ENCODE measurements at places on chromosomes 16 and 17.
A peak's percentile ranks its signal among the peaks of the same experiment; 100 is the strongest.

DNA sequence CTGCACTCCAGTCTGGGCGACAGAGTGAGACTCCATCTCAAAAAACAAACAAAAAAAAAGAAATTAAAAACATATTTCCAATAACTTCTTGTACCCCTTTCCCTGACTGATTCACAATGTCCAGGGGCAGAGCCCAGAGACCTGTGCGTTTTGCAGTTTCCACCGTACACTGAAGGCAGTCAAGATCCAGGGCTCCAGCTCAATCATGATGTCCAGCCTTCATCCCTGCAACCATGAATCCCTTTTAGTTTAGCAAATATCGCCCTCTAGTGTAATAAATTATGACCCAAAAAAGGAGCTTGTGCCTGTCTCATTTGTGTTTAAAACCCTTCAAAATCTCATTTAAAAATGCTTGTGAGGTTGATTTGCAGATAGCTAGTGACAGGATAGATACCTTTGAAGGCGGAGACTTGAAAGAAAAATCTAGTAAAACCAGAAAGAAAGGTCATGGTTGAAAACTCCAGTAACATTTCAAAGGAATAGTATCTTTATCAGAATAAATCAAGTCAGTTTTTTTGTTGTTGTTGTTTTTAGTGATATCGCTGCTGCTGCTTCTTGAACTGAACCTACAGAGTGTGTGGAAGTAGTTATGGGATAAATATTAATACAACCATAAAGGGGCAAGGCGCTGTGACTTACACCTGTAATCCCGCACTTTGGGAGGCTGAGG, 3.7 kb upstream of the ERN1 start:
- peak; percentile 81 for DNase-seq

DNA sequence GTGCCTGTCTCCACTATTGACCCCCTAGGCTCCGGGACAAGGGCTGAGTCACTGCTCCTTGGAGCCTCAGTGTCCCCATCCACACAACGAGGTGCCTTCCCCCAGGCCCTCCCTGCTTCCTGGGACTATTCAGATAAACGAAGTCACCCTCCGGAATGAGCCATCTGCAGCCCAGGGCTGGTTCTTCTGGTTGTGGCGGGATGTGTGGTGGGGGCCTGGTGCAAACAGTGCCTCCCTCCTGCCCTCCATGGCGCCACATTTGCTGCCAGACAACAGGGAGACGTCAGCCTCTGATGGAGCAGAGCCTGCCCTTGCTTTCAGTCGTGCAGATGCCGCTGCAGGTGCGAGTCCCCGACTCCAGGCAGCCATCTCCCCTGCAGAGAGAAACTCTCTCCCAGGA, 5.1 kb upstream of the KRT16 start:
- no peak for DNase-seq

DNA sequence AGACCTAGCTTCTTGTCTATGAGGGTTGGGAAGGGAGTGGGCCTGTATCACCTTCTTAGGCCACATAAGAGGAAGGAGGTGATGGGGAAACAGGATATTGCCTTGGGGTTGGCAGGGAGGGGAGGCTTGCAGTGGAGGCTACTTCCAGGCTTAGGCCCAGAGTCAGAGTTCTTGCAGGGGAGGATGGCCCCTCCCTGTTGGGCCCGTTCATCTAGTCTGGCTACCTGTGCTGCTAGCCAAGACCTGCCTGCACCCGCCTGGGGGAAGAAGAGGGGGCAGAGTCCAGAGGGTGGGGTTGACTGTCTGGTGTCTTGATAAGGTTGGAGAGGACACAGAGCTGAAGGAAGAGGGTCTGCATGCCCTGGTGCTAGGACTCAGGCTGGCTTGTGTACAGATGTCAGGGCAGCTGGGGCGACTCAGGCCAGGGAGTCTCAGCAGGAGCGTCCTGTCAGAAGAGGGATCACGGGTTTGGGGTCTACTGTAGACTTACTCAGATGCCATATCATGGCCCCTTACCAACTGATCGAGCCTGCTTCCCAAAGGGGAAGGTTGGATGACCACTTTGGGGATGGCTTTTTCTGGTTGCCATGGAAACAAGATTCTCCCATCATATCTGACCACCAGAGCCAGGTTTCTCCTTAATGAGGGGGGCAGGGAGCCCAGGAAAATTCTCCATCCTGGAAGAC, 5.3 kb downstream of the KDM6B start:
- DNase-seq: peak; percentile 21

GRCh38 chr17:43534909-43535308, 11.2 kb downstream of the ETV4 start:
- DNase-seq: no peak

DNA sequence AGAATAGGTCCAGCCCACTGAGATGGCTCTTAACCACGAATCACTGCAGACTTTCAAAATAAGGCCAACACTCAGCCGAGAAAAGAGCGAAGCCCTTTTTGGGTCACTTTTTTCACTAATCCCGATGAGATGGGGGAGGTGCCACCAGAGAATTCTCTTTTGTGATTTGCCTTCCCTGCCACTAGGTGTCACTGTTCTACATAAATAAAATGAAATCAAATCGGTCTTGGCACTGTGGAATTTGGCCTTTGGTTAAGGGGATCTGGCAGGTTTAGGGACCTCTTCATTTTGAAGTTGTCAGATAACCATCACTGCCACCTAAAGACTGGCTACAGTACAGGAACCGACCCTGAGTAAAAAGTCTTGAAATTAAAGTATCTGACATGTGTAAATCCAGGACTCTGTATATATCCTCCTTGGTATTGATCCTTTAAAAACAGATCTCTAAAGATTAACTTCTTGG, 147.0 kb downstream of the HS3ST4 start:
- DNase-seq: peak; percentile 55

DNA sequence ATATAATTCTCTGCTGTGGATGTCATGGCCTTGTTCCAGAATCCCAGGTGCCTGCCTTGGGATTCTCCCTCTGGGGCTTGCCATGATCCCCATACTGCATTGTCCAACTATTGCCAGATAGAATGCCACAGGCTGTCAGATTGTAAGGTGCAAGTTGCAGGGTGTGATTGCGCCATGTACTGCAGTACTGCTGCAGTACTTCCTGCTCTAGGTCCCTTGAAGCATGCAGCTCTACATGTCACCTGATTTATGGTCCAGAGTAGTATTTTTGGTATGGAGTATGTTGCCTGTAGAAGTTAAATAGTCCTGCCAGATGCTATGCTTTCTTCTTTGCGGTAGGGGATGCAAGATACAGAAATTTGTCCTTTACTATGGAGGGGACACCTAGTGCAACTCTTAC, 7.0 kb upstream of the SLFN5 start:
- no peak for DNase-seq

GRCh38 chr17:5563456-5563855, 20.9 kb downstream of the NLRP1 start:
- no peak for DNase-seq

GRCh38 chr17:80694085-80694991, 149.7 kb downstream of the RPTOR start:
- no peak for DNase-seq

GRCh38 chr17:77248216-77249114, 107.7 kb downstream of the SEC14L1 start:
- no peak for DNase-seq

GRCh38 chr17:80891397-80892018, 100.1 kb upstream of the CHMP6 start:
- no peak for DNase-seq

DNA sequence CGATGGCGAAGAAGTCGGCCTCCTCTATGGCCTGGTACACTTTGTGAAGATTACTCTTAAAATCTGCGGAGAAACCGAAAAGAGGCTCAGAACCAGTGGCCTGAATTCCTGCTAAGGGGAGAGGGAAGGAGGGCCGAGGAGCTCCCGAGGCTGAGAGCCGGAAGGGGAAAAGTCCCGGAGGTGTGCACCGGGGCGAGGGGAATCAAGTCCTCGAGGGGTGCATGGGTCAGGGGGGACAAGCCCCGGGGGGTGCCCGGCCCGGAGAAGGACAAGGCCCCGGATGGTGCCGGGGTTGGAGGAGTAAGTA, 495 bp downstream of the PARN start:
- no peak for DNase-seq

DNA sequence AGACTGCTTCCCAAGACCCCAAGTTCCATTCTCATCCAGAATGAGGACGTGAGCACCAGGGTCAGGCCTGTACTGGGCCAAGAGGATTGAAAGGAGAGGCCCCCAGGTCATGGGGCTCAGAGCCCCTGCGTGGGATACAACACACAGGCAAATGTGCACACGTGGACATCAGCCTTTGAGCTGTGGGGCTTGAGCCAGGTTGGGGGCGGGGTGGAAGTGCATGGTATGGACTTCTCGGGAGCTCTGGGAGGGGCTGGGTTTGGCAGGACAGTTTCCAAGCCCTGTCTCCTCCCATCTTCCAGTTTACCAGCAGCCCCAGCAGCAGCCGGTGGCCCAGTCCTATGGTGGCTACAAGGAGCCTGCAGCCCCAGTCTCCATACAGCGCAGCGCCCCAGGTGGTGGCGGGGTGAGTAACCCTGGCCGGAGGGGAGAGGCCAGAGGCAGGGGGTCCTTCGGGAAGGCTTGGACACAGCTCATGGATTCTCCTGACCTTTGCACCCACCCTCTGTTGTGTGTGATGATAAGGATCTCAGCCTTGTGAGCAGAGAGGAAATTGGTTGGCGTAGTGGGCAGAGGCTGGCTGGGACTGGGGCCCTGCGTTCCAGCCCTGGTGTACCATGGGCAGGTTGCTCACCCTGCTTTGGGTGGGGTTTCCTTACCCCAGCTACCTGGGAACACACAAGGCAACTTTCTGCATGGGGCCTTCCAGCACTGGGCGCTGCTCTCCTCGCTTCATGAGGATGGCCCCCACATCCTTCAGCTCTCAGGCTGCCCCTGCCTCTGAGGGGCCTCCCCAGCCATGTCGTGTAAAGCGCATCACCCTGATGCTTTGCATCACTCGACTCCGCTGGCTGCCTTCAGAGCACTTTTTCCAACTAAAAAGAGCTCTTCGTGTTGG, 10.4 kb upstream of the LASP1NB start:
- no peak for DNase-seq

DNA sequence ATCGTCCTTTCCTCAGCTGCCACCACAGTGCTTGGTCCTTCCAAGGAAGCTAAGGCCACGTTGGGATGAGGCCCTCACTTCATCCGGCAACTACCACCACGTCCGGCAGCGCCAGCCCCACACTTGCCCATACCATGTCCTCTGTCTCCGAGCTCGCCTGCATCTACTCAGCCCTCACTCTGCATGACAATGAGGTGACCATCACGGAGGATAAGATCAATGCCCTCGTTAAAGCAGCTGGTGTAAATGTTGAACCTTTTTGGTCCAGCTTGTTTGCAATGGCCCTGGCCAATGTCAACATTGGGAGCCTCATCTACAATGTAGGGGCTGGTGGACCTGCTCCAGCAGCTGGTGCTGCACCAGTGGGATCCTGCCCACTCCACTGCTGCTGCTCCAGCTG, 44.9 kb downstream of the TTC19 start:
- DNase-seq: no peak

DNA sequence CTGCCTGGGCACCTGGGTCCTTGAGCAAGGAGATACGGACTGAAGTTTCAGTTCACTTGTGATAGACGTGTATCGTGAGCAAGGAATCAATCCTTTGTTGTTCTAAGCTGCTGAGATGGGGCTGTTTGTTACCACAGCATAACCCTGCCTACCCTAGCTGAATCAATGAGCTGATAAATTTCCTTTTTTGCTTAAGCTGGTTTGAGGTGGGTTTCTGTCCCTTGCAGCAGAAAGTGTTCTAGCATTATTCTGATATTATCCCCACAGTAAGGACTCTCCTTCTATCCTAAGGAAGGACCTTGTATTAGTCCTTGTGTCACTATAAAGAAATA, 51.5 kb downstream of the IL21R start:
- DNase-seq: no peak

GRCh38 chr16:84518804-84519341, 14.4 kb upstream of the MEAK7 start:
- DNase-seq: no peak

DNA sequence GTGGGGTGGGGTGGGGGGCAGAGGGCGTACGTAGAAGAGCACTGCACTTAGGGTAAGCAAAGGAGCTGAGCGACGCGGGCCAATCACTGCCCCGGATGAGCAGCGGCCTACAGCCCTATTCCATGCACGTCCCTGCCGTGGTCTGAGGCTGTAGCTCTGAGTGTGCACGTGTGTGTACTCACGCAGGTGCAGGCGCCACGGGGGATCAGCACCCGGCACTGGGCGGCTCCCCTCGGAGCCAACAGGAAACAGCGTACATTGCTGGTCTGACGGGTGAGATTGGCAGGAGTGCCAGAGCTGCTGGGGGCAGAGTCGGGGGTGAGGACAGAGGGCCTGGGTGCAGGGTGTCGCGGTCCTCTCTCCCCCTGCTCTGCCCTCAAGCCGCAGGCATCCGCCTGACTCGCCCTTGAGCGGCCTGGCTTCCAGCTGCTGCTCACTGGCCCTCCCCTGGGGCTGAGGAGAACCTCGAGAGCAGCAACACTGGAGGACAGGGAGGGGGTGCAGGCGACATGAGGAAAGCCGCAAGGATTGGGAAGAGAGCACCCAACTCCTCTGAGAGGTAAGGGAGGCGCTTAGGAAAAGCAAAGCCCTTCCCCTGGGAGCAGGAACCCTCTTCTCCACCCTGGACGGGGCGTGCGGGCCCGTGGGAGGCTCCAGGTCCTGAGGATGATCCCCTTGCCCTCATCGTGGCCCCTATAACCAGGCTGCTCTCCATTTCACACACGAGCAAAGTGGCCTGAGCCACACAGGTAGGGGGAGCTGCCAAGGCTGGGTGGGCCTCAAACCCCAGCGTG, 57.8 kb downstream of the ENGASE start:
- DNase-seq: no peak

DNA sequence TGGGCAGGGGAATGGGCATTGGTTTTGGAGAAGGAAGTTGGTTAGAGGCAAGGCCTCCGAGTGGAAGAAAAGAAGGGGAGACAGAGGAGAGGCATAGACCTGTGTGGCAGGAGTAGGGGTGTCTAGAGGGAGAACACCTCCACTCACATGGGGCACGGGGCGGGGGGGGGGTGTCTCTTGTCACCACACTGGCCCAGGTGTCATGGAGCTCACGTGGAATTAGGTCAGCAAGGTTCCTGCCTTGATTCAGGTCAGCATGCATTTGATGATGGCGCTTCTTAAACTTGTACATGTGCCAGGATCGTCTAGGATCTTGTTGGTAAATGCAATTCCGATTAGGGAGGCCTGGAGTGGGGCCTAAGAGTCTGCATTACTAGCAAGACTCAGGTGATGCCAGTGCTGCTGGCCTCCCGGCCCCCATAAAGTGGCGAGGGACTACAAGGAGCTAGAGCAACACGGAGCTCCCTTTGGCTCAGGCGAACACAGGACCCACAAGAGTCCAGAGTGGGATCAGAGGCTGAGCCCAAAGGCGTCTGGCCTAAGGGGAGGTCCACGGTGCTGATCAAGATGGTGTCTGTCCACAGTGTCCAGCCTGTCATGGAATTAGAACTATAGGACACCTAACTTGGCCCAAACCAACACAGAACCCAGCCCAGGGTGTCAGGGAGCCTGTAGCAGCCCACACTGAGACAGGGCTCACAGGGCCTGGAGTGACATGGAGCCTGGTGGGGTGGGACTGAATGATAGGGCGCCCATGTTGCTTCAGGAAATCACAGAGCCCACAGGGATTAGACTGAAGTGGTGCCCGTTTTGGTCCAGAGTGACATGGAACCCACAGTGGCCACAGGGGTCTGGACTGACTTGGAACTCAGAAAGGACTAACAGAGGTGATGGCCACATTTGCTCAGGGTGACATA, 16.7 kb downstream of the EPOP start:
- DNase-seq: no peak
